ENCODE measurements at places on chromosomes 13 and 19.

GRCh38 chr19:35260694-35261304, 8.0 kb upstream of the USF2 start:
- no peak for DNase-seq

GRCh38 chr13:95038949-95039348, 262.3 kb downstream of the ABCC4 start:
- no peak for DNase-seq

DNA sequence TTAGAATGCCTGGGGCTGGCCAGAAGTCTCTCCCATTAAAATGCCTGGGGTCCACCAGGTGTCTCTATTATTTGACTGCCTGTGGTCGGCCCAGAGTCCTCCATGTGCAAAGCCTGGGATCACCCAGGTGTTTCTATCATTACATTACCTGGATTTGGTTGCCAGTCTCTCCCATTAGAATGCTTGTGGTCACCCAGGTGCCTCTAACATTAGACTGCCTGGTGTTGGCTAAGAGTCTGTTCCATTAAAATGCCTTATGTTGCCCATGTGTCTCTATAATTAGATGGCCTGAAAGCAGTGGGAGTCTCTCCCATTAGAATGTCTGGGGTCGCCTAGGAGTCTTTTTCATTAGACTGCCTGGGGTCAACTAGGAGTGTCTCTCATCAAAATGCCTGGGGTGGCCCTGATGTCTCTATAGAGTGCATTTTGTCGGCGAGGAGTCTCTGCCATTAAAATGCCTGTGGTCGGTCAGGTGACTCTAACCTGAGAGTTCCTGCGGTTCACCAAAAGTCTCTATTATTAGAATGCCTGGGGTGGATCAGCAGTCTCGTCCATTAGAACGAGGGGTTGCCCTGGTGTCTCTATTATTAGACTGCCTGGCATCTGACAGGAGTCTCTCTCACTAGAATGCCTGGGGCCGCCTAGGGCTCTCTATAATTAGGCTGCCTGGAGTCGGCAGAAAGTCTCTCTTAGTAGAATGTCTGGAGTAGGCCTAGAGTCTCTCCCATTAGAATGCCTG, 1540.5 kb downstream of the UQCRFS1 start:
- no peak for DNase-seq

- peak; percentile 41 for DNase-seq
These were observed 86.6 kb downstream of the TNFRSF19 start for GRCh38 chr13:23656637-23657371.

- DNase-seq = no peak
These were observed 622 bp downstream of the DNM2 start for GRCh38 chr19:10718205-10719196.

DNA sequence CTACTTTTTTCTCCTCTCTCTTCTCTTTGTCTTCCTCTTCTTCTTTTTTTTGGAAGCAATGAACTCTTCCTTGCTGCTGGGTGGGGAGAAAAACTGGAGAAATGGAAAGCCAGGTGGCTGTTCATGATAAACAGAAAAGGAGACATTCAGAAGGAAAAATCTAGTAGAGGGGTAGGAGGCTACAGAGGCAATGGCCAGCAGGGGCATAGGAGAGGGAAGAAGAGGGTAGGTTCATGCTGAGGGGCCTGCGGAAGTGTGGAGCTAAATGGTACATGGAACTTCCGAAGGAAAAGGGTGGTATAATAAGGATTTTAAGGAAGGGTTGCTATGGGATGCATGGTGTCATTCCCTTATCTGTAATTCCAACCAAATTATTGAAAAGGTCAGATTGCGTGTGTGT, 17.5 kb upstream of the HS6ST3 start:
- DNase-seq = no peak

GRCh38 chr13:91355826-91356710, 8.6 kb downstream of the MIR17HG start:
- no peak for DNase-seq

- DNase-seq = no peak
These were observed 9.6 kb downstream of the IGFLR1 start for GRCh38 chr19:35732540-35733179.

GRCh38 chr19:54415901-54416673, 823 bp downstream of the TTYH1 start:
- no peak for DNase-seq

DNA sequence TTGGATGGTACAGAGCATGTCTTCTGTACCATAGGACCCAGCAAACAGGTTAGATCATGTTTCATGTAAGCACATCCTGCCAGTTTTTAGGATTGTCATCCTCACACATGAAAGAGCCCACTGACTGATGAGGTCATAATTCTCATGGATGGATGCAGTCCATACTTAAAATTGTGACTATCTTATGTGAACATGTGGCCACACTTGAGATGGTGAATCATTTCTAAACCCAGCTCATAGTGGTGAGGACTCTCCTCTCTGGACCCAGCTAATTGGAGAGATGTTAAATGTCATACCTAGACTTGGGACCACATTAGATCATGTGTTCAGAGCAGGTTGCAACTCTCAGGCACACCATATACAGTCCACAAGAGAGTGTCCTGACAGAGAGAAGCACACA, 24.8 kb upstream of the ZNF254 start:
- DNase-seq = no peak

GRCh38 chr13:31970231-31970930, 61.2 kb upstream of the FRY start:
- no peak for DNase-seq

GRCh38 chr13:112454648-112455334, 78.6 kb downstream of the SPACA7 start:
- DNase-seq = no peak

- no peak for DNase-seq
These were observed 26.9 kb upstream of the RNF17 start for GRCh38 chr13:24737042-24737441.

- no peak for DNase-seq
These were observed 157.4 kb downstream of the MZT1 start for GRCh38 chr13:72570019-72570418.

DNA sequence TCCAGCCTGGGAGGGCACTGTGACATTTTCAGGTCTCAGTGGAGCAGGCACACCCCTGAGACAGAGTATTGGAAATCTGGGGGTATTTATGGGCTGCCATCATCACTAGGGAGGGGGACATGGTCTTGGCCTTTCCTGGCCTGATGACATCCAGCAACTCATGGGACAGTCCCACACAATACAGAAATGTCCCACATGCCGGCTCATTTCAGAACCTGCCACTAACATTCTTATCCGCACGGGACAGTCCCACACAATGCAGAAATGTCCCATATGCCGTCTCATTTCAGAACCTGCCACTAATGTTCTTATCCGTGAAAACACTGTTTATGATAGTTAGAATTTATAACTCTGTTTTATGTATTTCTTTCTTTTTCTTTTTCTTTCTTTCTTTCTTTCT, 9.8 kb downstream of the SLC8A2 start:
- no peak for DNase-seq

- no peak for DNase-seq
These were observed 22.0 kb downstream of the USPL1 start for GRCh38 chr13:30639671-30640070.

- DNase-seq = no peak
These were observed 56.6 kb upstream of the MYO16 start for GRCh38 chr13:108572782-108573211.

DNA sequence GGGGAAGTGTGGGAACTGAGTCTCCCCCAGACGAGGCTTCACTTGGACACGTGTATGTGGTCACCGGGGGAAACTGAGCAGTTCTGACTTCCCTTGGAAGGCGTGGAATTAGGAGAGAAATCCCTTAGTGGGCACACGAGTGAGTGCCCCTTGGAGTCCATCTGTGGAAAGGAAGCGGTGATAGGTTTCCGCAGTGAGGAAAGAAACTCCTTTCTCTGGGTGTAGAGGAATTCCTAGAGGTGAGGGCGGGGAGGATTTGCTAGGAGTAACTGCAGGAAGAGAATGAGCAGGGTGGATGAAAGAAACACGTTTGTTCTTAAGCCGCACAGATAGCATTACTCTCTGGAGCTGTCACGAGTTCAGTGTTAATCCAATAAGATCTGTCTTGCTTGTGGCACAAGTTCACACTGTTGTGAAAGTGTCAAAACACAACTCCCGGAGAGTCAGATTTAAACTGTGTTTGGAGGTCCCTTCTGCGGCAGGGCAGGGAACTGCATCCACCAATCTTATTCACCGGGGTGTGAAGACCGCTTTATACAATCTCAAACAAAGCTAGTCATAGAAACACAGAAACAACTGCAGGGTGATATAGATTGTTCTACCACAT, 1.2 kb downstream of the KL start:
- DNase-seq = no peak

- DNase-seq = no peak
These were observed 278.8 kb downstream of the SLITRK6 start for GRCh38 chr13:85520445-85520844.

DNA sequence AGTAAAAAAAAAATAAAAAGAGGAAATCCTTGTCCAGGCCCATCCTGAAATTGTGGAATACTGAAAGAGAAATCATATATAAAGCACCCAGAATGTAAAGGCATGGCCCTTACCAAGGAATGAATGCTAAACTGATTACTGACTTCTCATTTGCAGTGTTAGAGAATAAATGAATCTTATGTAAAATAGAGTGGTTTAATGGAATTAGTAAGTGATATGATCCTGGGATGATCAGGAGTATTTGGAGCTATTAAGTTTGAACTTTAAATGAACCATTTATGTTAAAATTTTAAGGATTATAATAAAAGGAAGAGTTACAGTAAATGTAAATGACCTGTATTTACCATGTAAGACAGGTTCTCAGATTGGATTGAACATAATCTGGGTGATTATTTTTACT, 75.4 kb downstream of the PDS5B start:
- DNase-seq = no peak

GRCh38 chr13:66821551-66821950, 408.6 kb downstream of the PCDH9 start:
- DNase-seq = no peak

- DNase-seq = no peak
These were observed 48.8 kb downstream of the TPT1 start for GRCh38 chr13:45292176-45292575.

GRCh38 chr13:25267715-25268114, 19.6 kb downstream of the MTMR6 start:
- no peak for DNase-seq

- no peak for DNase-seq
These were observed 64.5 kb upstream of the SLC10A2 start for GRCh38 chr13:103130681-103131210.

DNA sequence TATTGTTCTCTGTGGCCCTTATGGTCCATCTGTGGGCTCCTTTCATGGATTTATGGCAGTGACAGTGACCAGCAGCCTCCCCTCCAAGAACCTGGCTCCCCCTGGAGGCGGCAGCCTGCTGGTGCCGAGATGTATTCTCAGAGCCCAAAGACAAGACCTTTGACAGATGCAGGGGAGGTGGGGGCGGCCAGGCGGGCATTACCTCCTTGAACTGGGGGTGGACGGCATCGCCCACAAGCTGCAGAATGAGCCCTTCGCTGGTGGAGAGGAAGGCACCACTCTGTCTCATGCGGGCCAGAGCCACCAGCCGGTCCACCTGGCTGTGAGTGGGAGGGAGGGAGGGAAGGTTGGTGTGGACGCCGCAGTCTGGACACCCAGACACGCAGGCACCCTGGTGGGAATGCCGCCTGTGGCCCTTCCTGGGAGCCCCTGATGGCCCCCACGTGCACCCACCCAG, 6.6 kb downstream of the ISOC2 start:
- DNase-seq = no peak

- DNase-seq = no peak
These were observed 7.0 kb downstream of the GNA15 start for GRCh38 chr19:3142781-3143337.

DNA sequence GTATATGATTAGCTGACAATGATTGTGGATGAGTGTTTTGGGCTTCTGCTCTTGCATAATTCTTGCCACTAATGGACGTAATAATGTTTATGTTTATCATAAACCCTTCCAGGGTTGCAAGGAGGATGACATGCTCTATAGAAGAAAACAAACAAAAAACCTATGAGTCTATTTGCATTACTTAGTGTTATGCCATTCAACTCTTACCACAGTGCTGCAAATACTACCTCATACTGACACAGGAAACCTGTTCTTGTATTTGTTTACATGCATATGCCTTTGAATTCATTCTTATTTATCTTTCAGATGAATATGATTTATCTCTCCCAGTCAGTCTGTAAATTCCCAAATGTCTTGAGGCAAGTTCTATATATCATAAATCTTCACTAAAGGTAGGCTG, 39.6 kb upstream of the FREM2 start:
- no peak for DNase-seq

DNA sequence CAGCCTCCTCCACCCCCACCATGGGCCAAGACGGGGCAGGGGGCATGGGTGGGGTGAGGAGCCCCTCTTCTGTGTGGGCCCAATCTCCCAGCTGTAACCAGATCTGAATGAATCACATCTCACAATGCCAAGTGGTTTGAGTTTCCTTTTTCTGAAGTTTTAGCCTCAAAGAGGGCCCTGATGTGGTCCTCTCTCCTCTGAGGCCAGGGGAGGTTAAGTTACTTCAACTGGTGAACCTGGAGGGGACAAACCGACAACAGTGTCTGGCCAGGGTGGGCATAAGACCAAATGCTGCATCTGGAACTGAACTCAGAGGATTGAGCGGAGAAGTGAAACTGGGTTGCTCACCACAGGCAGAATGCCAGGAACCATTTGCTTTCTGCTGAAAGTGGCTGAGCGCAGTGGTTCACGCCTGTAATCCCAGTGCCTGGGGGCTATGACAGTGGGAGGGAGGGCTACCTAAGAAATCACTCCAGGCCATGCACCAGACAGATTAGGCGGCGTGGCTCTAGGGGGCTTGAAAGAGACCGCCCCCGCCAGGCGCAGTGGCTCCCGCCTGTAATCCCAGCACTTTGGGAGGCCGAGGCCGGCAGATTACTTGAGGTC, 15.4 kb upstream of the IRGC start:
- DNase-seq = no peak

- DNase-seq = no peak
These were observed 820.5 kb downstream of the DACH1 start for GRCh38 chr13:71046360-71047079.

DNA sequence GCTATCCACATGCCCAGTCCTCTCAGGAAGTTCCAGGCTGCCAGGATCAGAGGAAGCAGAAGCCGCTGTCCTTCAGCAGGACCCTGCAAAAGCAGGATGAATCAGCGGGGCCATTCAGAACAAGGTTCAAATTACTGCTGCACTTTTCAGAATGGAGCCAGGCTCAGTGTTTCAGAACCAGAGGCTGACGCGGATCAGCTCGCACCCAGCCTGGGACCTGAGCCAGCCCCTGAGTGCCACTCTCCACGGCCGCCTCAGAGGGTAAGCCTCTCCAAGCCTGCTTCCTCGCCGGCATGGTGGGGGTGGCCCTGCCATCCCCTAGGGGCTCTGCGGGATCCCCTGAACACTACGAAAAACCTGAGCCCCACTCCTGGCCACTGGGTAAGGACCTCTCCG, 24.7 kb downstream of the RASA3 start:
- no peak for DNase-seq

GRCh38 chr13:95457294-95457693, 95.2 kb upstream of the CLDN10 start:
- no peak for DNase-seq

- no peak for DNase-seq
These were observed 1534.8 kb downstream of the SLITRK5 start for GRCh38 chr13:89205856-89206520.

- no peak for DNase-seq
These were observed 210.9 kb upstream of the SPRY2 start for GRCh38 chr13:80551650-80552497.

GRCh38 chr19:23328211-23328610, 67.1 kb downstream of the ZNF91 start:
- DNase-seq = no peak
